ENCODE measurements at places on chromosomes 2 and 18.
A peak's percentile ranks its signal among the peaks of the same experiment; 100 is the strongest.

- no peak for DNase-seq
Measured at GRCh38 chr2:35447215-35447614, 908.4 kb upstream of the CRIM1 start.

DNA sequence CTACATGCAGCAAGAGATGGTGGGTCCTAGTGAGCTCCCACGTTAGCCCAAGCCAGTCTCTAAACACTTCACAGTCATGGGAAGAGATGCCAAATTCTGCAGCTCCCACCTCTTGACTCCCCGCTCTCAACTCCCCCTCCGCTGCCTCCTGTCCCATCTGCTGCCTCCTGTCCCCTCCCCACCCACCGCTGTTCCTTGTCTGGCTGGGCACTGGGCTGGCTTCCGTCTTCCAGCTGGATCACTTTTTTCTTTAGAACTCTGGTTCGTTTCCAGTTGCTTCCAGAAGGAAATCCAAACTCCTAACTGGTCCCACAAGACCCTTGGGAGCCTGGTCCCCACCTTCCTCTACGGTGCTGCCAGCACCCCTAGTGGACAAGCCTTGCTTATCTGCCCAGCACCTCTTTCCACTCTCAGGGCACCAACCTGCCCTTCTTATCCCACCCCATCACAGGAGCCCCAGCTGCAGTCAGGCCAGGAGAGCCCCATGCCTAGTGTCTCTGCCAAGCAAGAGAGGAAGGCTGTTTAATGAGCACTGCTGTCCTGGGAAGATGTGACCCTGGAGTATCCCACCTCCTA, 12.1 kb upstream of the TWIST2 start:
- DNase-seq: no peak

DNA sequence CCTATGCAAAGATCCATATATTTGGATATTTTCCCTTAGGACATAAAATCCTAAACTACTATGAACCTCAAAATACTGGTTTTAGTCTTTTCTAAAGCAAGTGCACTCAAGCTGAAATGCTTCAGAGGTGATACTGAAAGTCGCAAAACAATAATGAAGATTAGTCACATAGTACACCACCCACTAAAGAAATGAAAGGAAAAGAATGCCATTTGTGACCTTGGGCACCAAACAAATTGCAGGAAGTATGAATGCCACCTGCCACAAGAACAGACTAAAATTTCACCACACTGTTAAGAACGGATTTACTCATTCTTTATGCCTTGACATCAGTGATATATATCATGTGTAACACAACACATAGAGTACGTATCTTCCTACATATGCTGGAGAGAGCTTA, 161.5 kb downstream of the ZNF521 start:
- DNase-seq: no peak

DNA sequence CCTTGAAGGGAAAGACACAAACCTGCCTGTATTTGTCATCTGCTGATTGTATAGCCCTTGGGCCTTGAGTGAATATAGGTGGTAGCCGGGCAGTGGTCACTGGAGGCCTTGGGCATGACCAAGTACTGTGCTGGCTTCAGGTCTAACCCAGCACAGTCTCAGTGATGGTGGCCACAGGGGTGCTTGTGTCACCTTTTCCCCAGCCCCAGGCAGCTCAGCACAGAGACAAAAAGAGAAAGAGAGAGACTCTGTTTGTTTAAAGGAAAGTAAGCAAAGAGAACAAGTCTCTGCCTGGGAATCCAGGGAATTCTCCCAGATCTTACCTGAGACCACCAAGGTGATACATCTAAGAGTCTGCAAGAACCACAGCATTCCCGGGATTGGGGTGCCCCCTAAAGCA, 39.4 kb upstream of the INPP4A start:
- no peak for DNase-seq

DNA sequence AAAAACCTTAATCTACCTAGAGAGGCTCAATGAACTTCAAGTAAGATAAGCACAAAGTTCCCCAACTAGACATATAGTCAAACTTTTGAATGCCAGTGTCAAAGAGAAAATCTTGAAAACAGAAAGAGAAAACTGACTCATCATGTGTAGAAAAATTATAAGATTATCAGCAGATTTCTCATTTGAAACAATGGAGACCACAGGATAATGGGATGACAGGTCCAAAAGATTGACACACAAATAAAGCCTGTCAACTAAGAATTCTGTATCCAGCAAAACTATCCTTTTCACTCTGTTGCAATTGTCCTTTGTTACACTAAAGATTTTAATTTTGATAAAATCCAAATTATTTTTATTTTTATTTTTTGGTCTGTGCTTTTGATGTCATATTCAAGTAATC, 61.6 kb downstream of the COPS8 start:
- DNase-seq: no peak

- no peak for DNase-seq
Measured at GRCh38 chr18:48217258-48218250, 191.6 kb downstream of the ZBTB7C start.

DNA sequence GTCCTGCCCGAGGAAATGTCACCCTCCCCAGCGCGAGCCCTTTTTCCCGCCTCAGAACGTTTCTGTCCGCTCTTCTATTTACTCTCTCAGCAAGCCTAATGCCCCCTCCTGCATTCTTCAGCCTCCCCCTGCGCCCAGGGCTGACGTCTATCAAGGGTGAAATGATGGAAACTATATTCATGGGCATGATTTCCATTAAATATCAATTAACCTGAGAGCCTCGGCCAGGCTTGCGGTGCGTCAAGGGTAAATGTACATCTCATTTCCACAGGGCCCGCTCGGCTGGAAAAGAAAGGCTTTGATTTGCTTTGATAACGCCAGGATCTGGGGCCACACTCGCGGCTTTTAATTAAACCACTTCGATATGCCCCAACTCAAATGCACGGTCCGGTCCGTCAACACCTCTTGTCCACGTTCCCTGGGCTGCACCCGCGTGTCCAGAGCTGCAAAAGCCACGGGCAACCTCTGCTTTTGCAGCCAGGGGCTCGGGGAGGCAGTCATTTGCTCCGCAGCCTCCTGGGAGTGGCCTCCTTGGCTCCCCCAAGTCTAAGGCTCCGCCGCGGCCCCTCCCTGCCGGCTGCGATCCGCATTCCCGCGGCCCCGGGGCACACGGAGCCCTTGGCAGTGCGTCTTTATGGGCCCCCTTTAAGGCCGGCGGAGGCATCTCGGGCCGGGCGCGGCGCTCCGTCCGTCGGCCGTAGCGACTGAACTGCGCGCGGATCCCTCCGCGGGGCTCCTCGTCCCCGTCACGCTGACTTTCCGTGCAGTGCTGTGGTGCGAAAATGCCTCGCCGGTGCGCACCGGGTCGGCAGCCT, at the start of gene HOXD8:
HOXD8 (plus strand) TSS at position 724 of the 815 bp plus-strand sequence. CDS start 662 bp downstream, outside the sequence.
- no peak for DNase-seq

DNA sequence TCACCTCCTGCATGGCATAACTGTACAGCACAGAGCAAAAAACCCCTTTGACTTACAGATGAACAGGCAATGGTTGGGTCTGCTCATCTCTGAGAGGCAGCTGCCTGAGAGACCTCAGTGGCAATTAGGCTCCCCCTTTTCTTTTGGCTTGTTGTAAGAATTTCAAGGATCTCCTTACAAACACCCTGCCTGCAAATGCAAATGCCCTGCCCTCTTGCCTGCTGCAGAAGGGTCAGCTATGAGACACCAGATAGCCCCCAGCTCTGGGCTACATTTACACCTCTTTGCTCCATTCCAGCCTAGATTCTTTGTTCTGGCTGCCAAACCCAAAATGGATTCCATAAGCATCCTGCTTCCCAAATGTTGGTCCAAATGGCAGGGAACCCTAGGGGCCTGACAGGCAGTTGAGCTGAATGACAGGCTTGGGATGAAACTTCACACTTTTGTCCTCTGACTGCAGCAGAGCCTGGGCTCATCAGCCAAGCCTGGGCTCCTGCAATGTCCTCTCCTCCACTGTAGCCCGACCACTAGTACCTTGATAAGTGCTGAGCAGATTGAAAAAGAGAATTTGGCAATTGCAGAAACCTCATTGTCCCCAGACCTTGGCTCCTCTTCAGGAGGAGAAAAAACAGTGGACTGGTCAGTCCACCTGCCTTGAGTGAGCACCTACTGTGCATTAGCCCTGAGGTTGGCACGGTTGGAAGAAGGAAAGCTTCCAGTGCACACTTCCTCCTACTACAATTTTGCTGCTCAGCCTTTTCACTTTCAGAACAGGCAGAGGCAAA, 678.3 kb downstream of the BCL11A start:
- no peak for DNase-seq

- DNase-seq: no peak
Measured at GRCh38 chr2:158668001-158668765, 126.9 kb upstream of the DAPL1 start.

- no peak for DNase-seq
Measured at GRCh38 chr2:37226863-37227262, 4.5 kb downstream of the CEBPZ start.

GRCh38 chr2:238868616-238869292, 20.9 kb downstream of the TWIST2 start:
- DNase-seq: no peak

DNA sequence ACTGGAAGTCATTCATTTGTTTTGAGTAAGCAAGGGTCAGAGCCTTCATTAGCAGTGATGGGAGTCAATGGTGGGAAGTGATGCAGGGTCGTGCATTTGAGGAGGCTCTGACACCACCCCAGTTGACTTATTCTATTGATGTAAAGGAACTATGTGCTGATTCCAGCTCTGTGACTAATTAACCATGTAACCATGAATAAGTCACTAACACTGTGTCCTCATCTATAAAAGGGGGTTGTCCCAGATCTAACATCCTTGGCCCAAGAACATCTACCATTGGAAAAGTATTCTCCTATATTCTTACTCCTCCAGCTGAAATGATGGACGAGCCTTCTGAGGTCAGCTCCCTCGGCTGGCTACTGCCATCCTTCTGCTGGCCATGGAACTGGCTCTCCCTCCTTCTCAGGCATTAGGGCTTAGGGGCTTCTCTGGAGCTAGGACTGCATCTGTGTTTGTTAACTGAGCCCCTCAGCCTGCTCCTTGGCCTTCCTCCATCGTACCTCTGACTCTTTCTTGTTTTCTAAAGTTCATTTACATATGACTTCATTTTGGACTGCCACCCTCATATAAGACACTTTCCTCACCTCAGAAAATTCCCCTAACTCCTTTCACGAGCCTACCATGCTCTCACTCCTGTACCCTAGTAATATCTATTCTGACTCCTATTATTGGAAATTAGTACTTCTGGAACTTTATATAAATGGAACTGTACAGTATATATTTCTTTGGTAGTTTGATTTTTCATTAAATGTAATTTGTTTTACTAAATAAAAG, 115.5 kb downstream of the KCTD1 start:
- DNase-seq: no peak

- DNase-seq: no peak
Measured at GRCh38 chr2:68103030-68103708, 40.4 kb upstream of the C1D start.

DNA sequence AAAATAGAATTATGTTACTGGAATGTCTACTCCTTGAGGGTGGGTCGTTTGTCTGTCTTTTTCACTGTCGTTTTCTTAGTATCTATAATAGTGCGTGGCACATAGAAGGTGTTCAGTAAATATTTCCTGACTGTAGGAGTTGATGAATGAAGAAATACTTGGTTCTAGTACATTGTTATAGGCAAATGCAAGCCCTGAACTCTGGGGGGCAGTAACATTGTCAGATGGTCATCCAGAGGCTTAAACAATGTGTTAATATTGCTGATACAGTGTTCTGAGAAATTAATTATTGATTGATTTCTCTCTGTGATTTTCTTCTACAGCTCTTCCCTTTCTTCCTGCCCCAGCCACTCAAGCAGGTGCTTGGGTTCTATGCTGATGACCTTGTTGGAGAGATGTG, 24.4 kb upstream of the THOC1 start:
- no peak for DNase-seq

GRCh38 chr2:8193146-8193545, 488.7 kb upstream of the ID2 start:
- DNase-seq: no peak

DNA sequence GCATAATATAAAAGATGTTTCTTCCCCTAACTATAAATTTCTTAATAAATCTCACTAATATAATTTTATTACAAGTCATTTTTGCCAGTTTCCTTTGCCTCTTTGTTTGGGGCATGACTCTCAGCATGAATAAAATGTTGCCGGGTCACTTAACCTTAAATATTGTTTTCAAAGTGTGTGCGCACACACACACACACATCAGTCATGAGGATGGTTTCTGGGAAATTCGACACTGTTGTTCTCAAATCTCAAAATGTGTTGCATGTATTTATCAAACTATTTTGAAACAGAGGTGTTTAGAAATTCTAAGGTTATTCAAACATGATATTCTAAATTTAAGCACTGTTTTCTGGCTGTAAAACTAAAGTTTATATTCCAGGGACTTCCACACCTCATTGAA, 31.5 kb downstream of the FAP start:
- no peak for DNase-seq

- no peak for DNase-seq
Measured at GRCh38 chr2:239401881-239402233, 1.0 kb upstream of the HDAC4 start.

DNA sequence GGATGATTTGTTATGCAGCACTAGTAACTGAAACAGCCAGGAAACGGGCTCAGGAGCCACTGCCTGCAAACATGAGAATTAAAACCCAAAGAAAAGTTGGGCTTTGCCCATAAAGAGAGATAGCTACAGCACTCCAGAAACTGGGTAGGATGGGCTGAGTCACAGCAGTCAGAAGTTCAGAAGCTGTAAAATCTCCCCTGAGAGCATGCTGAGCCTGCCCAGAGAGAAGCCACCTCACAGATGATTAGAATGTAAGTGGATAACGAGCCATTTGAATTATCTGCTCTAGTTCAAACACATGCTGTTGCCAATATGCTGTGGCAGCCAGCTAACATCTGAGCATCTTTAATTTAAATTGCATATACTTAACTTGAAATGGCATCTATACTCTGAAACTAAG, 388.1 kb upstream of the ACVR2A start:
- DNase-seq: no peak

- DNase-seq: no peak
Measured at GRCh38 chr2:209638346-209638745, 133.3 kb upstream of the UNC80 start.

- peak; percentile 85 for DNase-seq
Measured at GRCh38 chr2:65382776-65383357, 49.5 kb downstream of the SPRED2 start.

DNA sequence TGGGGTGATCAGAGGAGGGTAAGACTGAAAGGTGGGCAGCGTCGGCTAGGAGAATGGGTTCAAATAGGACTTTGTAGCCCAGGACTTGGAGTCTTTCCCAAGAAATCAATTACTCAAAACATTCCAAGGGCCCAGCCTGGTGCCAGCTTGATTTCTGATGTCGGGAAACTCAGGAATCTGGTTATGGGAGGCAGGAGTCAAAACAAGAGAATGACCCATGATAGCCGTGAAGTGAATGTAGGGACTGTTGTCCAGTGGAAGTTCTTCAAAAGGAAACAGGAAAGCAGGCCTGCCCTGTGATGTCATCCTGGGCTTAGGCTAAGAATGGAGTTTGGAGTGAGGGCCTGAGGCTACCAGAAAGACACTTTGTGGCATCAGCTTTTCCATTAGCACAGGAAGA, 67.4 kb upstream of the SLC14A2 start:
- no peak for DNase-seq

- no peak for DNase-seq
Measured at GRCh38 chr2:147594038-147594437, 250.8 kb upstream of the ACVR2A start.

GRCh38 chr2:110645616-110646015, 32.2 kb downstream of the BUB1 start:
- no peak for DNase-seq

- DNase-seq: no peak
Measured at GRCh38 chr2:44233450-44234128, 41.7 kb upstream of the SLC3A1 start.

- no peak for DNase-seq
Measured at GRCh38 chr2:73291461-73292315, 1.7 kb downstream of the EGR4 start.

Measured in stimulated activated CD4-positive, alpha-beta T cell treated with anti-CD3 and anti-CD28 coated beads, Interleukin-2, amount 100 ng/mL, for 48 hours (primary cell).